ENCODE measurements at places on chromosomes 5 and 9.

DNA sequence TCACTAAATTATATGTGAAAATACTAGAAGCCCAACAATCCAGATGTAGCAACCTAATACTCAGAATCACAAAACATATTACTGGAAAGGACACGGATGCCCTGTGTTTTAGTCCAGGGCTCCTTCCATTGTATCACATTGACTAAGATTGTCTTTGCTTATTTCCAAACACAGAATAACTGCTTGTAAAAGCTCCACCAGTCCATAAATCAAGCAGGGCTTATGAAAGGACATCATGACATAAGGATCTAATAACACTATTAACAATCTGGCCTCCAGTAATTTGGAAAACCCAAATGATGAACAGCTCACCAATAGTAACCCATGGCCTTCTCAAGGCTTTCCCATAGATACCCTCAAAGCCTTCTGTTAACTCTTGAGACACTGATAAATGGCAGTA, 39.8 kb downstream of the WDR41 start:
- DNase-seq, result no peak

- DNase-seq, result no peak
Observed at GRCh38 chr9:111843971-111844370, 49.2 kb upstream of the SHOC1 start.

GRCh38 chr5:92309336-92309991, 926.3 kb upstream of the ARRDC3 start:
- DNase-seq, result no peak

DNA sequence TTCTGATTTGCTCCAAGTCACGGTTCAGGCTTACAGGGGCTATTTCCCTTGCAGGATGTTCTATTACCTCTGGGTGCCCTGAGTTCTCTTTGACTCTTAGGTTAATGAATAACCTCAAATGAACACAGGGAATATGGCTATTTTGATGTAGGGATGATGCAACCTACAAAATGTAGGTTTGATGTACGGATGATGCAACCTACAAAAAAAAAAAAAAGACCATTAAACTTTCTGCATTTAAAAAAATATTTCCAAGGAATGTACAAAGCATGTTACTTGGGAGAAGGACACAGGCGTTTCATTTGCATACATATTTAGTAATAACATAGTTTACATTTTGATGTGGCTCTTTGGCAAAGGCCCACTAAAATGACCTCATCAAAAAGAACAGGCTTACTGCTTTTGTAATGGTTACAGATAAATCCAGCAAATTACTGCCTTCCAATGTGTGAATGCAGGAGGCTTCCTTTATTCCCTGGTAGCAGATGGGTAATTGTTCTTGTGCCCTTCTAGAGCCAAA, 36.3 kb downstream of the ZNF474 start:
- no peak for DNase-seq

GRCh38 chr5:111960476-111961215, 203.7 kb upstream of the NREP start:
- DNase-seq, result no peak

DNA sequence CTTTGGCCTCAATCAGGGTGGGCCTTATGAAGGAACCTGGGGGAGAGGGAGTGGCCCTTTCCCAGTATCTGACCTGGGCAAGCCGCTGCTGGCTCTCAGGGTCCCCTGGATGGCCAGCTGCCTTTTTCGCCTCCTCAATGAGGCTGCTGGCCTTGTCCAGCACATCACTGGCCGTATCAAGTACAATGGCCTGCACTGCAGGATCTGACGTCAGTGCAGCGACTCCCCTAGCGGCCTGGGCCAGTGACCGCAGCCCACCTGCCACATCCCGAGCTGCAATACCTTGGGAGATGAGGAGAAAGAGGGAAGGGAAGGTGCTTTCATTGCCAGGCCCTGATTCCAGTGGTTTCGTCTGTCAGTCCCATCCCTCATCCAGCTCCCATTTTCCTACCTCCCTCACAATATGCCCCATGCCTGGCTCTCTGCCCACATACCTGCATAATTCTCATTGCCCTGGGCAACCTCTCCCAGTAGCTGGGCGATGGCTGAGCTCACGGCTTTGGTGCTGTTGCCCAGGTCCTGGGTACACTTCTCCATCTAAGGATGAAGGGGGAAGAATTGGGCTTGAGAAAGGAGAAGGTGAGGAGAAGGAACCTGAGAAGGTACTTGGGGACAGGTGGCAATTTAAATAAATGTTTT, 19.1 kb downstream of the TLN1 start:
- no peak for DNase-seq

- no peak for DNase-seq
Observed at GRCh38 chr5:17233488-17233887, 16.1 kb downstream of the BASP1 start.

DNA sequence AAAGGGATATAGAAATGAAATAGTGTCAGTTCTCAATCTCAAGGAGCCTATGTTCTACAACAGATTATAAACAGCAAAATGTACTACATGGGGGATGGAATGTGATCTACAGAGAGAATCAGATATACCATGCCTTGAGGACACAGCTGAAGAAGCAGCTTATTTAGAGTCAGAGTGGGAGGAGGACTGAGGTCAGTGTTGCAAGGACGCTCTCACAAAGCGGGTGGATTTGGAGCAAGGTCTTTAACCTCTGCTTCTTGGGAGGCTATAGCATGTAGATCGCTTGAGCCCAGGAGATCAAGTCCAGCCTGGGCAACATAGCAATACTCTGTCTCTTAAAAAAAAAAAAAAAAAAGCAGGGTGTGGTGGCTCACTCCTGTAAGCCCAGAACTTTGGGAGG, 32.8 kb upstream of the PLIN2 start:
- DNase-seq, result no peak

GRCh38 chr5:18243846-18244245, 609.6 kb downstream of the TAF11L14 start:
- no peak for DNase-seq

GRCh38 chr5:33810491-33811120, 81.2 kb downstream of the ADAMTS12 start:
- no peak for DNase-seq

DNA sequence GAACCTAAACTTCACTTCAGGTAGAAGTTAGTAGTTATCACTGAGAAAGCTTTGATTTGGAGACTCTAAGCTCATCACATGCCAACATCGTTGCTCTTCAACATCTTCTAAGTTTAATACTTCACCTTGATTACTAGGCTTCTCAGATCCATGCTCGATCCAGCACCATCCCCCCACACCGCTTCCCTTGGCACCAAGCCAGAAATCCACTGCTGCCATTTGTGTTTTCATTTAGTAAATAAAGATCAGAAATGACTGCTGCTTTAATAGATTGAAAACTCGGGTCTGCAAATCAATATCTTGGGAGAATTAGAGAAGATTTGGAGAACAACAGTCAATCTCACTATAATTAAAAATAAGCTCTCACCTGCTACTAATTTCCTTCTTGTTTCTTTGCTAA, 214.7 kb upstream of the NR4A3 start:
- no peak for DNase-seq

DNA sequence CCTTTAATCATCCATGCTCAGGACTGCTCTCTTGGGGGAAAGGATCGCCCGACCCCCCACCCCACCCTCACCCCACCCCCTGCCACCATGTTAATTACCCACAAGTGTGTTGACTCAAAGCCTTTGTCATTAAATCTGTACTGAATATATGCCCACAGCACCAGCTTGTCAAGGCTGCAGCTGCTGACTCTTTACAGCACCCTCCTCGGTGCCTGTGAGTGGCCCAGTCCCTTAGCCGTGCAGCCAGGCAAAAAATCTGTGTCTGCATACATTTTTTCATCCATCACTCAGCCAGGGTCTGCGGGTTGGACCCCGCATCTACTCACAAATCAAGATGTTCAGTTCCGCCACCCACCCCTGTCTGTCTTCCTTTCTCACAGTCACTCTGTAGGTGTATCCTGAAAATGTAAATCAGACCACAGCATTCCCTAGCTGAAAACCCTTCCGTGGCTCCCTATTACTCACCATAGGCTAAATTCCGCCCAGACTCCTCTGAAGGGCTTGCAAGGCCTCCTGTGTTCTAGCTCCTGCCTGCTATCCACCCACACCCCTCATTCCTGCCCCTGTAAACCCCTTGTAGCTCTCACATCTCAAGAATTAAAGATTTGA, 53.7 kb upstream of the KCNIP1 start:
- DNase-seq, result no peak

- no peak for DNase-seq
Observed at GRCh38 chr9:134659688-134660131, 18.1 kb downstream of the COL5A1 start.

DNA sequence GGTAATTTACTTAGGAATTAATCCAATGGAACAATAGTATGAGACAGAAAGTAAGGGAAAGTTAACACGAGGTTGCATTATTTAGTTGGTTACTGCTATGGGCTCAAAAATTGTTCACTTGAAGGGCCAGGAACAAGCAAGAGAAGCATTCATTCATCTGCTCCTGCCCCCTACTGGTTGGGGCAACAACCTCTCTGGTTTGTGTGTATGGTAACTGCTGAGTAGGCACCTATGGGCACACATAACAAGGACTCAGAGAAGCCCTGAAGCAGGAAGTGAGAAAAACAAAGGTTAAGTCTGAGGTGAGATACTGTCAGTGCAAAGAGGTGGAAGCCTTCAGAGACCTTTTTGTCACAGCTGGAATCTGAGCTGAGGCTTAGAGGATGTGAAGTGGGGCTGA, 34.4 kb upstream of the RANBP6 start:
- no peak for DNase-seq

DNA sequence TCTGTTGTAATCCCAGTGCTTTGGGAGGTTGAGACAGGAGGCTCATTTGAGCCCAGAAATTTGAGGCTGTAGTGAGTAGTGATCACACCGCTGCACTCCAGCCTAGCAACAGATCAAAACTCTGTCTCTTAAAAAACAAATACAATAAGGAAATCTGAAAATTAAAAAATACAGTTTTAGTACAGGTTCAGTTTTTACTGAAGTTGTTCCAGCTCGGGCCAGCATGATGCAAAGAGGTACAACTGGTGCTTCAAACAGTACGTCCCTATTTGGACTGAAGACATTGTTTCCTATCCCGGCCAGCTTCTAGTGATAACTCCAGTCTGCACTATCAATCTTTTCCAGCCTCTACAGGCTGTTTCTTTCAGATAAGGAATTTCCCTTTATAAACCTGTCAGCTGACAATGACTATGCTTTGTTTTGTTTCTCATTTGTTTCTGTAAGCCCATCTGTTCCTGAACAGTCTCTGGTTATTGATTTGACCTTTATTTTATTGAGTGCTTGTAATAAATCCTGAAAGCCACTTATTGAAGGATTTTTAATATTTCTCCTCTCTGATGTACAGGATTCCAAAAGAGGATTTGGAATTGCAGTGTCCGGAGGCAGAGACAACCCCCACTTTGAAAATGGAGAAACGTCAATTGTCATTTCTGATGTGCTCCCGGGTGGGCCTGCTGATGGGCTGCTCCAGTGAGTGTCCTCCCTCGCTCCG, 41.9 kb downstream of the TJP2 start:
- DNase-seq, result no peak
